ENCODE measurements at places on chromosomes 1 and 21. TPM values are rescaled to one million over a fixed set of nuclear protein-coding genes. Genes with fewer than 3 reads are reported as not detected.
A peak's percentile ranks its signal among the peaks of the same experiment; 100 is the strongest.

DNA sequence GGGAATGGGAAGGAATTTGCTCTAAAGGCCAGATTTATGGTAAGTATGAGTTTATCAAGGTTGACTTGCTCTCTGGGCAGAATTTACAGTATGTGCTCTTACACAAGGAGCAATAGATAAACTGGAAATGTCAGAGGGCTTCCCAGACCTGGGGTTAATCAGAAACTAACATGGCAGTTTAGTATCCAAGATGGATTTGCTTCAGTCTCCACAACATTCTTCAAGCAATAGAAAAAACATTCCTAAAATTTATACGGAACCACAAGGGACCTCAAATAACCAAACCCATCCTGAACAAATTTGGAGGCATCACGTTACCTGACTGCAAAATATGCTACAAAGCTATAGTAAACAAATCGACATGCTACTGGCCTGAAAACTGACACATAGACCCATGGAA lies 606.7 kb upstream of the CHRM3 start:
- H3K4me1 ChIP-seq, result no peaks in the 10 kb centered on the region
- no peak overlapping the region for H3K4me3 ChIP-seq
- no peaks in the 10 kb centered on the region for H3K36me3 ChIP-seq
- no peak for DNase-seq
- H3K27ac ChIP-seq, result no peak overlapping the region
- no peaks in the 10 kb centered on the region for H3K27me3 ChIP-seq

GRCh38 chr1:169161496-169162194 lies 55.2 kb downstream of the ATP1B1 start:
- H3K36me3 ChIP-seq, result no peaks in the 10 kb centered on the region
- peak; percentile 58 for DNase-seq
- H3K27me3 ChIP-seq, result no peaks in the 10 kb centered on the region
- peak overlapping the region; percentile 70 for H3K27ac ChIP-seq

Gene IGSF21
- not detected for total RNA-seq

GRCh38 chr1:191206513-191207207 lies 729.0 kb upstream of the BRINP3 start:
- H3K4me1 ChIP-seq, result no peaks in the 10 kb centered on the region
- H3K36me3 ChIP-seq, result no peaks in the 10 kb centered on the region
- no peak overlapping the region for H3K27ac ChIP-seq
- peak; percentile 40 for DNase-seq
- no peak overlapping the region for H3K4me3 ChIP-seq

DNA sequence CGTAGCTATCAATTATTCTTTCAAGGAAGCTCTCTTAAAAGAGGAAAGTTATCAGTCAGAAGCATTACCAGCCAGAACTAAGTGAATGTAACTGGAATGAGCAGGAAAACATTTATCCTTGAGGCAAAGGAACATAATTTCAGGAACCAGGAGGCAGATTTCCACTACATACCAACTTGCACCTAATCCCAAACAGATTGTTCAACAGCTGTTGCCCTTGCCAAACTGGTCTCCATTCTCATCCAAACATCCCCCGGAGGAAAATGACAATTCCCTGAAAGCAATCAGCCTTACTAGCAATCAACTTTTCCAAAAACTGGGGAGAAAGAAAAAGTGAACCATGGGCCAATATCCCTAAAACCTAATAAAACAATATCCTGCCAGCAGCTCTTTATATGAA lies 35.0 kb downstream of the ENAH start:
- no peaks in the 10 kb centered on the region for H3K36me3 ChIP-seq
- no peaks in the 10 kb centered on the region for H3K27me3 ChIP-seq
- peak overlapping the region; percentile 10 for H3K27ac ChIP-seq
- H3K4me1 ChIP-seq, result peaks cover 18% of the 10 kb centered on the region

- no peaks in the 10 kb centered on the region for H3K27me3 ChIP-seq
- peaks cover 22% of the 10 kb centered on the region for H3K4me1 ChIP-seq
- peaks cover 10% of the 10 kb centered on the region for H3K36me3 ChIP-seq
These were observed 148.7 kb downstream of the RUNX1 start for GRCh38 chr21:34900376-34900775.

Gene SOX13
- total RNA-seq, result 81.9 TPM

Gene HES4
- total RNA-seq, result 379 TPM

DNA sequence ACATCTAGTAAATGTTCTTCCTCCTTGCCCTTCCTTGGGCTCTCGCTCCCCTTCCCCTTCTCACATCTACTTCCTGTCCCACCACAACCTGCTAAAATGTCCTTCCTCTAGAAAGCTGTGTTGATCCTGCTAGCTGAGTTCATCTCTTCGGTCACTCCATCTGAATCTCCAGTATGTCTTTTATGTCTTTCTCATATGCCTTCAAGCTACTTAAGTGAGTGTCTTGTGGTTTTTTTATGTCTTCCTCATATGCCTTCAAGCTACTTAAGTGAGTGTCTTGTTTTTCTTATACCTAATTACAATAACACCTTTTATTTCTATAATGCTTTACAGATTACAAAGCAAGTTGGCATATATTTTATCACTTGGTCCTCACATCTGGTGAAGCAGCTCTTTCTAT lies 33.9 kb downstream of the CSF1 start:
- no peak overlapping the region for H3K4me3 ChIP-seq
- H3K27ac ChIP-seq, result no peak overlapping the region
- H3K36me3 ChIP-seq, result no peaks in the 10 kb centered on the region
- DNase-seq, result no peak
- 0 out of 2 replicates have a peak, but pooled peaks cover 6% of the 10 kb centered on the region for H3K4me1 ChIP-seq
- no peaks in the 10 kb centered on the region for H3K27me3 ChIP-seq

Gene ATP8B2
- total RNA-seq, result 36.3 TPM

Gene DMBX1
- 2.4 TPM for total RNA-seq

Gene LORICRIN
- not detected for total RNA-seq

DNA sequence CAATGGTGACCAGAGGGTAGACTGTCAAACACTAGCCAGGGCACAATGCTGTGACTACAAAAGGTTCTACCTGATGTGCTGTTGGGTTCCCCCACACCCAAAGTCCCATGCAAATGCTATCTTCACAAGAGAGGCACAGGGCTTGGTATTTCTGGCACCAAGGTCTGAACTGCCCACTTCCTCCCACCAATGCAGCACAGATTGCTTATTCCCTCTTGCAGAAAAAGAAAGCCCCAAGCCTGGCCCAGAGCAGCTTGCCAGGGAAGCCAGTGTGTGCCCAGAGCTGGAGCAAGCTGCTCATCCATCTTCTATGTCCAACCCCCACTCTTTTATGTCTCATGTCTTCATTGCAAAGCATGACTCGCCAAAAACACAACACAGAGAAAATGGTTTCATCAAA lies 149.4 kb upstream of the CAMK1G start:
- peaks cover 31% of the 10 kb centered on the region for H3K36me3 ChIP-seq
- H3K27me3 ChIP-seq, result no peaks in the 10 kb centered on the region
- DNase-seq, result peak; percentile 72
- H3K4me1 ChIP-seq, result peaks cover 56% of the 10 kb centered on the region
- peak overlapping the region; percentile 88 for H3K27ac ChIP-seq

DNA sequence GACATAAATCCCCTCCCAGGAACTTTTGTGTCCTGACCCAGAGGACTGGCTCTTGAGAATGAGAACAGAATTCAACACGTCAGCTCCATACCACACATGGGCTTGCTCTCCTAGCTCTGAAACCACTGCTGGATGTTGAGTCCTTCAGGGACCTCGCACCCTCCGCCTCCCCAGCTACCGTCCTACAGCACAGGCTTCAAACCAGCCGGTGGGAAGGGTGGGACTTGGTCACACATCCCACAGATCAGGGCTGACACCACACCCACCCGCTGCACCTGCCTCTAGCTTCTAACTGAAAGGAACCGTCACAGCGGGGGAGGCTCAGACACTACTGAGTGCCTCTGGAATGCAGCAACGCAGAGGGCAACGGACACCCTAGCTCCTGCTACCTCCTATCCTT lies 24.0 kb downstream of the MRAP start:
- H3K4me1 ChIP-seq, result no peaks in the 10 kb centered on the region
- no peaks in the 10 kb centered on the region for H3K27me3 ChIP-seq
- H3K36me3 ChIP-seq, result peaks cover 89% of the 10 kb centered on the region
- H3K4me3 ChIP-seq, result no peak overlapping the region
- no peak overlapping the region for H3K27ac ChIP-seq

DNA sequence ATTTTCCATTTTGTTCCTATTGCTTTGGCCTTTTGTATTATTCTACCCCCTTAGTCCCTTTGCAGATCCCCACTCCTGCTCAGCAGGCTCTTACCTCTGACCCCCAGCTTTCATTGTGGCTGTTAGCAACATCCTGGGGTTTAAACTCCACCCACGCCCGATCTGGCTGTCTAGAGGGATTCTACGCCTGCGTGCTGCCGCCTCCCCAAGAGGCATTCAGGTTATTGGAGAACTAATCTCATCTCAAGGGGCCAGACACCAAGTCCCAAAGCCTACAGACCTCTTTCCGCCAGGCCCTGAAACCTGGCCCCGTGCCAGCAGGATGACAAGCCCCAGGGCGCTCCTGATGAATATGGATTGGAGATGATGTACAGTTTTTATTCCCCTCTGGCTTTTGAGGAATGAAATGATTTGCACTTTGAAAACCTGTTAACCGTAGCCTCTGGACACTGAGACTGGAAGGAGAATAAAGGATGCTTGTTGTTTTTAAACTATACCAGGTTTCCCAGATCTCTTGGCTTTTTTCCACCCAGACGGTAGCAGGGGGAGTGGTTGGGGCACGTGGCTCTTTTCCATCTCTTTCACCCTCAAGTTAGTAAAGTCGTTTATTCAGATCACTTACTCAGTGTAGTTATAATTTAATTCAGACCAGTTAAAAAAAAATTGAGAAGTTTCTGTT lies 14.5 kb upstream of the IKBKE start:
- no peak overlapping the region for H3K4me3 ChIP-seq
- peak; percentile 18 for DNase-seq
- peaks cover 7% of the 10 kb centered on the region for H3K36me3 ChIP-seq
- H3K27ac ChIP-seq, result no peak overlapping the region
- no peaks in the 10 kb centered on the region for H3K27me3 ChIP-seq
- peaks cover 16% of the 10 kb centered on the region for H3K4me1 ChIP-seq
